ENCODE measurements at places on chromosomes 7 and 10.

DNA sequence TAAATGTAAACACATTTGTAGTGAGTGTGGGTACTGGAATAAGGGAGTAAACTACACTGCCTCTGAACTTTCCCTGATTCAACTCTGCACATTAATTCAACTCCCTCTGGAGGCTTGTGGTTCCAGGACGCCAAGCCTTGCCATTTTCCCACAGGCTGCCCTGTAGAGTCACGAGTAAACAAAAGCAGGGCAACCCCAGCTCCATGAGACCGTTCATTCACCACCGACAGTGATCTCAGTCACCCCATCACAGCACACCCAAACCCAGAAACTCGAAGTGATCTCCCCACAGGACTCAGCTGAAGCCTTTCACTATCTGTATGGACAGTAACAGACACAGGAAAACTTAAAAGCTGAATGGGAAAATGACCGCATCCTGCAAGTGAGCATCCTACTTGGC, 218.8 kb upstream of the FRMD4A start:
- no peak for DNase-seq

DNA sequence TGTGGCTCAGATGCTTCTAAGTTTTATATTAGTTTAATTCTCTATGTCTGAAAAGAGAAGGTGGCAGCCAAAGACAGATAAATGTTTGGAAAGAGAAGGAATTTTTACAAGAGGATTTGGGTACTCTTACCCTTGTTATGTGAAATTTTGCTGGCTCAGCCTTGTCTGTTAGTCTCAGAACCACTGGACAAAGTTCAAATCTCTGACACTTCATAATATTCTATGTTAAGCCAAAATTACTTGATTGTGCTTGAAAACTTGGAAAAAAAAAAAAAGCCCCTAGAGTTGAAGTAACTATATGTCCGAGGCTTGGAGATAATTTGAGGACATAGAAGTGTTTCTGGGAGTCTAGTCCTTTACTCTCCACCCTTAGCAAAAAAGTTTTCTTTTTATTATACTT, 1079.3 kb upstream of the LRRTM3 start:
- no peak for DNase-seq

DNA sequence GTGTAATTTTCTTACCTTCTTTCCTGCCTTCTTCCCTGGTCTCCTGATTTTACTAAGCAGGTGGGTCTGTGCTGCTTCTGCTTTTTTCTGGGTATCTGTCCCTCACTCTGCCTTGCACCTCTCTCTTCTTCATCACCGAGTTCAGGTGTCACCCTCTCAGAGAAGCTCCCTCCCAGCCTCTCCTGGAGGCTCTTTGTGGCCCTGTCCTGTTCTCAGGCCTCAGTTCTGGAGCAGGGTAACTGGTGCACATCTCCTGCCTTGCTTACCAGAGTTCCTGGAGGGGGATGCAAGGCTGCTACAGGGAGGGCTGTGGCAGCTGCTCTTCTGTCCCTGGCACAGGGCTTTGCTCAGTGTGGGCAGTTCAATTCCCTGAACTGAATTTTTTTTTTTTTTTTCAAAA, 66.1 kb downstream of the RBM33 start:
- no peak for DNase-seq

DNA sequence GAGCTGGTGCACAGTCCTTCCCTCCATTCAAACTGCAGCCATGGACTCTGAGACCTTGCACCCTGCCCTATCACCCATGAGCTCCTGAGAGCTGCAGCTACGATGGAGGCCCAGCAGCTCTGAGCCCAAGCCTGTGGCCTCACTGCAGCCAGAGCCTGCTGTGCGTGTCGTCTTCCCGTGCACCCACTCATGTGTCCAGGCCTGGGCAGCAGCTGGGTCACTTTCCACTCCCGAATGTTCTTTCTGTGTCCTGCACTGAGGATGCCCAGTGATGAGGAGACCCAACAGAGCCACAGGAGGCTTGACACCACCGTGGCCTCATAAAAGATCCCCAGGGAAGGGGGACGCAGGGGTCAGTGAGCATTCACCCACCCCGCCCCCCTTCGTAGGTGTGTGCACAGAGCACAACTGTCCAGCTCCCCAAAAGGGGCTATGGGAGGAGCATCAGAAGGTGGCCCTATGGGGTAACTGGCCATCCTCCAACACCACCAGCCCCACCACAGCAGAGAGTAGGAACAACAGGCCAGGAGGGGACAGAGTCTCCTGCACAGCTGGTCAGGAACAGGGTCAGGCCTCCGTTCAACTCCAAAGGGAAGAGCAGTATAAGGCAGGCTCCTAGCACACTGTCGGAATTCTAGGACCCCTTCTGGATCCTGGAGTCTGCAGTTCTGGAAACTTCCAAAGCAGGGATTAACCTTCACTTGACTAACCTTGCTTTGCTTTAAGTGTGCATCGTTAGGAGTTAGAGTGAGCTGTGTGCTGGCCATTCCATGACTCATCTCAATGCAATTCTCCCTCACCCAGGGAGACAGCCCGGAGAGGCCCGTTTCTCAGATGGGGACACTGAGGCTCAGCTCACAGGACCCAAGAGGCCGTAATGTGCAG, 52.6 kb downstream of the RASGEF1A start:
- DNase-seq: no peak

DNA sequence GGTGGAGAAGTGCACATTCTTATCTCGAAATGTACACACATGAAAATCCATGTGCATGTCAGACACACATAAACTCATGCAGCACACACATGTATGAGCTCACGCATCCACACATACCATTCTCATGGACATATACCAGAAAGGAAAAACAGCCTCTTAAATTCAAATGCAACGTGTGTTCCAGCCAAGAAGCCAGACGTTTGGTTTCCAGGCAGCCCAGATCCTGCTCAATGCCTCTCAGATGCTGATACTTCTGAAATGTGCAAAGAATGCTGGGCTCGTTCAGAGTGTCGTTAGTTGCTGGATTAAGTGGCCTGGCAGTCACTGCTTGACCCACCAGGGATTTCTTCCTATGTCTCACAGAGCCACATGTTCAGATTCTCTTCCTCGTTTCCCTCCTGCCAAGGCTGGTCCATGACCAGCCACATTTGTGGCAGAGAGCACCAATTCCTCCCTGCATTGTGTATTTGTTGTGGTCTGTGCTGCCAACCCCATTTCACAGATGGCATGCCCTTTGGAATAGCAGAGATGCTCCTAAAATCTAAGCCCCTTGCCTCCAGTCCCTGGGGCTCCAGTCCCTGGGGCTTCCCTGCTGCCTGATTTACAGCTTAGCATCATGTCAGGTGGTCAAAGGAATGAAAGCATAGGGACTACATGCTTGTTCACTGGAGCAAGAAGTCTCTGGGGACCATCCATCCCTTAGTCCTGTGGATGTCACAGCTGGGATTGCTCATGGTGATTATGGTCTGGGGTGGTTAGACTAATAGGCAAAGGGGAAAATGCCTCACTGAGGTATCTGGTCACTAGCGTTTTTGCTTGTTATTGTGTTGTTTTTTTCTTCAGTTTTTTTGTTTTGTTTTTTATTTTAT, 426.6 kb downstream of the PLXNA4 start:
- DNase-seq: no peak

DNA sequence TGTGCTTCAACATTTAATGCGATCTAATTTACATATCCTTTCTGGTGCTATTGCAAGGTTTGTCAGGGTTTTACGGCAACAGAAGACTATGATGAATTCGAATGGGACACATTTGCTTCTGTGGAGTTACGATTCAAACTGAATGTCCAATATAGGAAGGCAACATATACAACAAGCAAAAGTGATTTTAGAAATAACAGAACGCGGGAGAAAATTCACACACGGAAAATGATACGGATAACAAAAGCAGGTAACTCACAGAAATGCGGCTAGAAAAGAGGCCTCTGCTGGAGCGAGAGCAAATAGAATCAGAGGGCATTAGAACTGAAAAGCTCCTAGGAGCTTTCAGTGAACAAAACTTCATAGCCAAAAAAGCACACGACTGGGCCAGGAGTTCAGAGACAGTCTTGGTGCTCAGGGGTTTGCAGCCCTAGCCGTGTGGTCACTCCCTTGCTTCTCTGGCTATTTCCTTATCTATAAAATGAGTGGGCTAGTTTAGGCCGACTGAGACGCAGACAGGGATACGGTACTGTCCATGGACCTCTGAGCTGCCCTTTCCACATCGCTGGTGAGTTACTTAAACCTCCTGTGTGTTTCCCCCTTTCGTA, 557 bp upstream of the TAX1BP1 start:
- no peak for DNase-seq
